ENCODE measurements at places on chromosomes 16 and 17.

GRCh38 chr17:15894258-15894657 is 50.7 kb upstream of the ADORA2B start:
- no peak for DNase-seq

DNA sequence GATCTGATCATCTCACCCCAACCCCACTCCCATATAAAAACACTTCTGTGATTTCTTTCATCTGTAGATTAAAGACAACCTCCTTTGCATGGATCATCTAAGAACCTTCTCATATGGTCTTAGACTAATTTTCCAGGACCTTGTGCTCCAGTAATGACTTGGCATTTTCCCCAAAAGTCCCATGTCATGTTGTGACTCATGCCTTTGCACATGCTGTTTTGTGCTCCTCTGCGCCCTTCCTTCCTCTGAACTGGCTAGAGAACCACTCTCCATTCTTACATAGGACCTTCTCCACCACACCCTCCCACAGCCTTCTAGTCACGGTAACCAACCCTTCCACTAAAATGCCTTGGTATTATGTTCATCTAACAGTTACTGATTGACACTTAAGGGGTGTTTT is 99.5 kb upstream of the AXIN2 start:
- DNase-seq, result peak; percentile 83

DNA sequence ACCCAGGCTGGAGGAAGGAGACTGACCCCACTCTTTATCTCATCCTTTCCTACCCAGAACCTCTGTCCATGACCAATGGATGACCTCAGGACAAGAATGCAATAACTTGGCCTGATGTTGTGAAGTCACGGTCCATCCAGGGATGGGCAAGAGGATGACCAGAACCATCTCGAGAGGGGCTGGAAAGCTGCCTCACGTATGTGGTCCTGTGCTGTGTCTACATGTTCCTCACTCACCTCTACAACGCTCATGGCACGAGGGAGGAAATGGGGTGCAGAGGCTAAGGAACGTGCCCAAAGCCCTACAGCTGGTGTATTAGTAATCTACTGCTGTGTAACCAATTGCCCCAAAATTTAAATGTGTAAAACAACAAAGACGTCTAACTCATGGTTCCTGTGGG is 7.3 kb upstream of the KCTD5 start:
- no peak for DNase-seq

- DNase-seq, result no peak
Observed at GRCh38 chr16:24471561-24472350, 67.6 kb upstream of the RBBP6 start.

DNA sequence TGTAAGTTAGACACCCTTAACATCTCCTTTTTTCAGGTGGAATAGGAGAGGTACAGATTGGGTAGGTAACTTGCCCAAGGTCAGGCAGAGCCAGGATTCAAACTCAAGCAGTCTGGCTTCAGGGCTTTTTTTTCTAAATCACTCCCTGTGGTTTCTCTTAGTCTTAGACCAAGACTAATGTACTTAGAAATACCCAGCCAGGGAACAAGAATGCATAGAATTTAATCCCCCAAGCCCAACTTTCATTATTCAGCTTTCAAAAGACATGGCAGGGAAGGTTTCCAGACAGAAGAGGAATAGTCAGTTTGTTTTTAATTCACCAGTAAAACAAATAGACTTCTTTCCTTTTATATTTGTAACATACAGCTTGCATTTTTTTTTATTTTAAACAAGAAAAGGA is 305.2 kb upstream of the RBFOX1 start:
- no peak for DNase-seq

DNA sequence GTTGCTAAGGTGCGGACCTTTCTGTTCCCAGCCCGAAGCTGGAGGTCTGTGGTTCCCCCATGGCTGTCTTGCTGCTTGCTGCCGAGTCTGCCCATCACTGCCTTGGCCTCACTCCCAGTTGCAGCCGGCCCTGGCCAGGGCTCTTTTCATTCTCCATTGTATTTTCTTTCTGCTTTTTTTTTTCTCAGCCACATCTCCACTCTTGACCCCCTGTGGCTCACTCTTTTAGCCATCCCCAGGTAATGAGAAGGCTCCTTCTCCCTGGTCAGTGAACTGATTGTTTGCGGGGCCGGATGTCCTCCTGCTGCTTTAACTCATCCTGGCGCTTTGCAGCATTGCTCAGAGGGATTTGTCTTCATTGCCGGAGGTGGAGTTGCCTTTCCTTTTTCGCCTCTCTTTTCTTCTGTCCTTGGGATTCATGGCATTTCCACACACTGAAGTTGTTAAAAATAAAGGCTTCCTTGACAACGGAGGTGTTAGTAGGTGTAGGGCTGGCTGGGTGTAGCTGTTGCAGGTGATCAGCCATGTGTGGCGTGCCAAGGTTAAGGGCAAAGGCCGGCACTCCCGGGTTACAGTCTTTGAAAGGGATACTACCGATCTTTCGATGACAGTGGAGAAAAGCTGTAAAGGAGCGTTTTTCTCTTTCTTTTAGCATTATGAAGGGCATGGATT is 34.1 kb downstream of the MAP2K6 start:
- DNase-seq, result no peak

DNA sequence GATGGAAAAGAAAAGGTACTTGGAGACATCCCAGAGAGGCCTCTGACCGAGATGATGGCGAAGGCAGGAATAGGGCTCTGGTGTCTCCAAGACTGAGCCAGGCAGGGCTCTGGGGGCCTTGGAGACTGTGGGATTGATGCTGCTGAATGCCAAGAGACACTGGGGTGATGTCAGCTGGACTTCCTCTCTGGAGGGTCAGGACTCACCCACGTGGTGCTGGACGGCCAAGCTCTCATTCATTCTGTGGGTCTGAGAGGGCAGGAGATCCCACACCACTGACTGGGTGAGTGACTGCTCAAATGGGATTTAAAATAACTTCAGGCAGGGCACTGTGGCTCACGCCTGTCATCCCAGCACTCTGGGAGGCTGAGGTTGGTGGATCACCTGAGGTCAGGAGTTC is 64.8 kb downstream of the NT5M start:
- no peak for DNase-seq

GRCh38 chr16:17109413-17109812 is 361.3 kb downstream of the XYLT1 start:
- no peak for DNase-seq

DNA sequence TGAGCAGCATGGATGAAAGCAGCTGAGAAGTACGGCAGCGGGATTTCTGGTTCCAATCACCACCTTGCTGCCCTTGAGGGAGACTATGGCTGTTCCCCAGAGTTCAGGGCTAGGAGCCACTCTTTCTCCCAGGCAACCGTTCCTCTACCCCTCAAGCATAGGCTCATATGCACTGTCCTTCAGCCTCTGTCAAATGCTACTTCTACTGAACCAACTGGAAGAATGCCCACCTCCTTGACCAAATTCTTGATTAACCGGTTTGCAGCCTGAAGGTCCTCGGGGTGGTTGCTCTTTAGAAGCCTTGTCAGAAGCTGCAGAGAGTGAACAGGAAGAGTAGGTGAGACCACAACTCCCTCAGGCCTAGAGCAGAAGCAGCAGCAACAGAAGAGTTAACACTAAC is 23.8 kb downstream of the GGA2 start:
- DNase-seq, result no peak

DNA sequence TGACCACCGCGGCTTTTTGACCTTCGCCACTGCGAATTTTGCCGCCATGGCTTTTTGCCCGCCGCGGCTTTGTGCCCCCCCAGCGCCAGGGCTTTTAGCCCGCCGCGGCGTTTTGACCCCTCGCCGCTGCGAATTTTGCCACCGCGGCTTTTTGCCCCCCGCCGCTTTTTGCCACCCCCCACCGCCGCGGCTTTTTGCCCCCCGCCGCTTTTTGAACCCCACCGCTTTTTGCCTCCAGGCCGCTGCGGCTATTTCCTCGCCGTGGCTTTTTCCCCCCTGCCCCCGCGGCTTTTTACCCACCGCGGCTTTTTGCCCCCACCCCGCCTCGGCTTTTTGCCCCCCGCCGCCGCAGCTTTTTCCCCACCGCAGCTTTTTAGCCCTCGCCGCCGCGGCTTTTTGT is 134.8 kb upstream of the TP53TG3C start:
- no peak for DNase-seq

DNA sequence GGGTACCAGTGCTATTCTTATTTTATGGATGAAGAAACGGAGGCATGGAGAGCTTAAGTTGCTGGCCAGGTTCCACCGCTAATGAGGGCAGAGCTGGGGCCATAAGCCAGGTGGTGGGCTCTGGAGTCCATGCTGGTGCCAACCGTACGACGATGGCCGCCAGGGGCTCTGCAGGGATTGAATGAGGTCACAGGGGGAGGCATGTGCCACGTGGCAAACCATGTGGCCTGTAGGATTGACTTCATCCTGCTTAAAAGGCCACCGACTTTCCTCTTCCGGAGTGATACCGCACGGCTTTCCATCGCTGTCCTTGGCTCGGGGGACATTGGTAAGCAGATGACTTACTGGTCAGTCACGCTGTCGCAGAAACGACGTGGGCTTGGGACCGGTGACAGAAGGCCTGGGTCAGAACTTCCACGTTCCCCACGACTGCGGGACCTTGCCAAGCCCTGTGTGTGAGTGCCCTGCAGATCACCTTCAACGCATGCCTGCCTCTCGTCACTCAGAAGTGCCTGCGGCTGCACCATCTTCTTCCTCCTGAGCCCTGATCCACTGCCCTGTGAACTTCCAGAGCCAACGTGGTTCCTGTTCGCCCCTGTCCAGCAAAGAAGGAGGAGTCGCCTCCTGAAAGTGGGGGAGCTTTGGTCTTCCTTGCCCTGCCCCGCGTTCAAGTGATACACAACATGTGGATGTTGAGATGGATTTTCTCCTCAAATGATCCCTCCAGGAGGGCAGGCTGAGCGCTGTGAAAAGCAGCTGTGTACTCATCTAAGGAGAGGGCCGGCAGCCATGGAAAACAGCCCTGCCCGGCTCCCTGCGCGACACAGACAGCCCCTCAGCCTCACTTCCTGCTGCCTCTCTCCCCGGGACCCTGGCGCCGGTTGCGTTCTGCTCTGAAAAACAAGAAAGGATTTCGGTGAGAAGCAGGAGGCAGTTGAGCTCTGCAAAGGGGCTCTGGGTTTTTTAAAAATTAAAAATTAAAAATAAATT is 176.7 kb downstream of the C16orf95 start:
- DNase-seq, result no peak

DNA sequence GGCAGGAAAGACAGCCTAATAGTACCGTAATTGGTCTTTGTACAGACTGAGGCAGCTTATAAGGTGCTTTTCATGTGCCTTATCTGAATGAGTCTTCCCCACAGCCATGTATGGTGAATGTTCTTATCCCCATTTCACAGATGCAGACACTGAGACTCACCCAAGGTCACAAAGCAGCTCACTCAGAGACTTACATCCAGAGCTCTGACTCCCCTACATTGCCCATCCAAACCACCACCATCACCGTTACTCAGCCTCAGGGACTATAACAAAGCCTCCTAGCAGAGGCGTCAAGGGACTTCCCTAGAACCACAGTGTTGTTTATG is 627 bp upstream of the GPR179 start:
- no peak for DNase-seq

GRCh38 chr17:48834973-48835372 is 4.1 kb downstream of the CALCOCO2 start:
- no peak for DNase-seq

GRCh38 chr16:81610144-81610842 is 165.7 kb downstream of the CMIP start:
- DNase-seq, result peak; percentile 81

DNA sequence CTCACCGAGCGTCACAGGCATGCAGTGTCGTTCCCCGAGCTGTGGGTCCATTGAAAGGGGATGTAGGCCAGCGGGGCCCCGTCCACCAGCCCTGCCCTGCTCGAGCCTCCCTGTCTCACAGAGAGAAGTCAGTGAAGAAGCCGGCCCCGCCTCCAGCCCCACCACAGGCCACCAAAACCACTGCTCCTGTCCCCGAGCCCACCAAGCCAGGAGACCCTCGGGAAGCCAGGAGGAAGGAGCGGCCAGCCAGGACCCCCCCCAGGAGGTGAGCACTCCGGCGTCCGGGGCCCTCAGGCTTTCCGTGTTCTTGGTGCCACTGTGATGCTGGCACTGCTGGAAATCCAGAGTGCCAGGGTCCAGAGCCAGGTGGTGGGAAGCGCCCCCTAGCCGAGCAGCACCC is 13.9 kb upstream of the IL17C start:
- no peak for DNase-seq

- DNase-seq, result peak; percentile 32
Observed at GRCh38 chr16:31202414-31203375, at the start of gene PYCARD. Gene PYCARD (minus strand): TSS chr16:31202760. CDS start chr16:31202690, 70 bp downstream.

DNA sequence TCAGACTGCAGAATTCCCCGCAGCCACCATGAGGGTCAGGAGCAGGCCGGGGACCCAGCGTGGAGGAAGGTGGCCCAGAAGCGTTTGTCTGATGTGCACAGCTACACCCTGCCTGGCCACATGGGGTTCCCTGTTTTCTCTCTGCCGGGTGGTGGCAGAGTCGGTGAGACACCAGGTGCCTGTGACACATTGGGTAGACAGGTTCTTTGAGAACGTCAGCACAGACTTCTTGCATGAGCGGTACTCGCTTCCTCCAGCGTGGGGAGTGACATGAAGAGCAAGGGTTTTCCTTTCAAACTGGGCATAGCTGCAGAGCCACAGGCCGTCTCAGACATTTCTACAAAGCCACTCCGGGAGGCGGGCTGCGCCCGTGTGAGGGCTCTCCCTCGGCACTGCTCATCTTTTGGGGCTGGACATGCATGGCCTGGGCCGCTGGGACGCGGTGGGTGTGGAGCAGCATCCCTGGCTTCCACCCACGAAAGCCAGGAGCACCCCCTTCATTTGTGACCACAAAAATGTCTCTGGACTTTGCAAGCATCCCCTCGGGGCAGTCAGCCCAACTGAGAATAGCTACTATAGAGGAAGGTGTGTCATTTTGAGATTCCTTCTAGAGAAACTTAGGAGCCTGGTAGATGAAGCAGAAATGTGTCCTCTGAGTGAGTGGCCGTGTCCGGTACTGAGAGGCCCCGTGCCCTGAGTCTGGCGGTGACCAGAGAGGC is 26.0 kb downstream of the NME3 start:
- DNase-seq, result peak; percentile 79

DNA sequence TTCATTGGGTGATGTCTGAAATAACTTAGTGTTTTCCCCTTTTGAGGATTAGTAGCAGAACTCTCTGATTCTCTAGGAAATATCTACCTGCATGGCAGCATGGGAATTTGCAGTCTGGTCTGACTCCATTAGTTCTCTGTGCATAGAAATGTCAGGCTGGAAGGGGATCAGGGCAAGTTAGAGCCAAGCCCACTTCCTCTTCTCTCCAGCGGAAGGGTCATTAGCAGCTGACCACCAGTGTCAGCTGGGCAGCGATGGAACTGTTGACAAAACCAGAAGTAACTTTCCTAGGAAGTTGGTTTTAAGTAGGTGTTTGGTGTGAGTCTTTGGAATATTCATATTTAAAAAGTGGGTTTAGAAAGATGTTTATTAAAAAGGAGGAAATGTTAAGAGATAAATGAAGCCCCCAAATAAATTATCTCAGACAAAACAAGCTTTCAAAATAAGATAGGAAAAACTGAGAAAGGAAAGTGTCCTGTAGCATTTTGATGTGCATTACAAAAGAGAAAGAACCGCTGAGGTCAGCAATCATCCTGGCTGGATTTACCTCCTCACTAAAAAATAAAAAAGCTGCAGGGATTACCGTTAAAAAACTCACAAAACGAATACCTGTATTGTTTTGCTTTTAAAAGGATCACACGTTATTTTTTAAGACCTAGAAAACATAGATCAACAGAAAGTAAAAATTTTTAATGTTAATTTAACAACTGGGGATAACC is 32.4 kb upstream of the MMD start:
- DNase-seq, result no peak
